ENCODE measurements at places on chromosomes 16 and 17.

GRCh38 chr17:49616601-49617131, 41.0 kb downstream of the NXPH3 start:
- DNase-seq = no peak

- DNase-seq = no peak
Measured at GRCh38 chr16:27721531-27722181, 171.7 kb downstream of the KATNIP start.

GRCh38 chr17:44774271-44775135, 15.7 kb downstream of the ADAM11 start:
- DNase-seq = peak; percentile 99

DNA sequence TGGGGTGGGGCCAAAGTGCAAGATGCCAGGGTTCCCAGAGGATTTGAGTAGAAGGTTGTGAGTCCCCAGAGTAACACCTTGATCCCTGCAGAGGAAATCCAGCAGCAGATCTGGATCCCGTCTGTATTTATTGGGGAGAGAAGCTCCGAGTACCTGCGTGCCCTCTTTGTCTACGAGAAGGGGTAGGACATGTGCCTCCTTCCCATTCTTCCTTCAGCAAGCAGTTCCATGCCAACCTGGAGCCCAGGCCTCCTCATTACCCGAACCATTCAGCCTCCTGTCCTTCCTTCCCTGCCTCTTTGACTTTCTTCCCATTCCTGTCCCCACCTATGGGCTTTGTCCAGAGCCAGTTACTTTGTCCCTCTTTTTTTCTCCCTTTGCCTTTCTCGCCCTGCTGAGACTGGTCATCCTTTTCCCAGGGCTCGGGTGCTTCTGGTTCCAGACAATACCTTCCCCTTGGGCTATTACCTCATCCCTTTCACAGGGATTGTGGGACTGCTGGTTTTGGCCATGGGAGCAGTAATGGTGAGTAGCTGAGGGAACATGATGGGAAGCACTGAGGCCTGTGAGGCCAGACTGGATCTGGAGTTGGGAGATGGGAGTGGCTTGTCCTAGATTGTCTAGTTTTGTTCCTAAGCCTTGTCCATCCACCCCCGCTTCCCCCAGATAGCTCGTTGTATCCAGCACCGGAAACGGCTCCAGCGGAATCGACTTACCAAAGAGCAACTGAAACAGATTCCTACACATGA, 2.9 kb downstream of the RNF167 start:
- DNase-seq = no peak

DNA sequence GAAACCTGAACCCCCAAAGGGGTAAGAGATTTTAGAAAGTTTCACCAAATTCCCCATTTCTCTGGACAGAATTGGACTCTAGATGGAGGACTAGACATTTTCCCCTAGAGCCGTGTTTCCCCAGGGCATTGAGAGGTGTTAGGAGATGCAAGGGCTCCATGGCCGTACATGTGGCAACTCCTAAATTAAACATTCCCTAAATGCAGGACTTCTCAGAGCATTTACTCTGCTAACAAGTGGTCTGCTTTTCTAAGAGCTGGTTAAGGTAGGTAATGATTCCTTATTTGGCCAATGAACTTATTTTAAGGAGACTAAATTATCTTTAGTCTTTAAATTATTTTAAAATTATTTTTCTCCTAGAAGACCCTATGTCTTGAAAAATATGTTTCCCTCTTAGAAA, 200.9 kb downstream of the MSI2 start:
- DNase-seq = no peak

GRCh38 chr16:83336603-83337002, 471.2 kb upstream of the HSBP1 start:
- peak; percentile 54 for DNase-seq

- DNase-seq = no peak
Measured at GRCh38 chr16:81708266-81709015, 70.7 kb upstream of the PLCG2 start.

DNA sequence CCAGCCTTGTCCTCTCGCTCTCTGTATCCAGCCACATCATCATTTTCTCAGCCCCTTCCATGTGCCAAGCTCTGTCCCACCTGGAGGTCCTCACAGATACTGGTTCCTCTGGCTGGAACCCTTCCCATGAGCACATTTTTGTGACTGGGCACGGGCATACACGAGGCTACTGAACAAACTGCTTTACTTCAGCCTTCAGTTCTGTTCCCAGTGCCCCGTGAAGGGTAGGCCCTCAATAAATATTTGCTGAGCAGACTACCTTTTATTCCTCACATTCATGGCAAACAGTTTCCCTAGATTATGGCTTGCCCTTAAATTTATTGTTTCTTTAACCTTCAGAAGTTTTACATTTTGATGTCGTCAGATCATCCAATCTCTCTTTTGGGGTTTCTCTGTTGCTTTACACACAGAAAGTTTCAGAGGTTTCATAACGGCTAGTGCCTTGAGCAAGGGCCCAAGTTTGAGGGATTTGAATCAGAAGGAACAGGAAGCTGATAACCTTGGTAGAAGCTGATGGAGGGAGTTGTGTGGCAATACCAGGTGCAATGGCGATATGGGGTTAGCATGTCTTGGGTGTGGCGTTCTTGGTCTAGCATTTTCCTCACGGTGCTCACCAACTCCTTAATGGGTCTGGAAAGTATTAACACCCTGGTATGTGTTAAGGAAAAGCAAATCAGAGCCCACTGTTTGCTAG, 27.8 kb downstream of the TMEM92 start:
- DNase-seq = no peak

GRCh38 chr16:82042144-82042543, 7.1 kb downstream of the HSD17B2 start:
- no peak for DNase-seq

- no peak for DNase-seq
Measured at GRCh38 chr17:65268832-65269231, 131.7 kb downstream of the RGS9 start.
